ENCODE measurements at places on chromosomes 16 and 17.

DNA sequence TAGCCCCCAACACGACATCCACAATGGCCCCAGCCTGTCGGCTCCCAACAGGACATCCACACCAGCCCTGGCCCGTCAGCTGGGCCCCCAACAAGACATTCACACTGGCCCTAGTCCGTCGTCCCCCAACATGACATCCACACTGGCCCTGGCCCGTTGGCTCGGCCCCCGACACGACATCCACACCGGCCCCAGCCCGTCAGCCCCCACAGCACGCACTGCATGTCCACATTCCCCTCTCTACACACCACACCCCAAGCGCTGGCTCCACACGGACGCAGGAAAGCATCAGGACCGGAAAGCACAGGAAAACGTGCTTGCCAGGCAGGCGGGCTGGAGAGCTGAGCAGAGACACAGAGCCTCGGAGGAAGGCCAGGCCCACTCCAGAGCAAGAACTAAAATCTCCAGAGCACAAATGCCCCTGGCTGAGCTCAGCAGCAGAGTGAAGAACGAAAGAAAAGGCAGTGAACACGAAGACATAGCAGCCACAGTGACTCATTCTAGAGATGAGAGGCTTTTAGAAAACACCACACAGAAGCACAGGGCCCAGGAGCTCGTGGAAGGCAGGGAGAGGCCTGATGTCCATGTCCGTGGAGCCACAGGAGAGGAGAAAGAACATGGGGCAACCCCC is 50.6 kb downstream of the LMF1 start:
- no peak for DNase-seq

DNA sequence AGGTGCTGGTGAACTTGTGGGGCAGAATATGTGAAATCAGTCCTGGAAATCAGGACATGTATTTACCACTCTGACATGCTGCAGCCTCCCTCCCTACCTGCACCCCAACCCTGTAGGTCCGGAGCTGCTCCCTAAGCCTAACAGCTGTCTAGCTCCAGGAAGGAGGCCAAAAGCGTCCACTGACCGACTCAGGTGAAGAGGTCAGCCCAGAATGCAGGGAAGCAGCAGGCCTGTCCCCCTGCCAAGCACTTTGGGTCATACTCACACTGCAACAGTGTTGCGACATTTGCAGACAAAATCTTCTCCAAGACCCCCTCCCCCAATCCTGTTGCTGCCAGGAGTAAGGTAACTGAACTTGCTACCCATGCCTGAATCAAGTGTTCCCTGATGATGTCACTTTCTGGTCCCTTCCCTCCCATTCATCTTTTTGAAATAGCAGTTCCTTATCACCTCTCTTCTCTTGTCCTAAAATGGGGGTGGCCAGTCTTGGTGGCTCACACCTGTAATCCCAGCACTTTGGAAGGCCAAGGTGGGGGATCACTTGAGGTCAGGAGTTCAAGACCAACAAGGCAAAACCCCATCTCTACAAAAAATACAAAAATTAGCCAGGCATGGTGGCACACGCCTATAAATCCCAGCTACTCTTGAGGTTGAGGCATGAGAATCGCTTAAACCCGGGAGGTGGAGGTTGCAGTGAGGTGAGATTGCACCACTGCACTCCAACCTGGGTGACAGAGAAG is 1.3 kb upstream of the ACLY start:
- no peak for DNase-seq

- no peak for DNase-seq
These were observed 240.8 kb downstream of the STX8 start for GRCh38 chr17:9334536-9335446.

GRCh38 chr16:48365601-48366164 is 19.5 kb downstream of the SIAH1 start:
- DNase-seq = peak; percentile 85

GRCh38 chr17:76438906-76439305 is 14.0 kb downstream of the UBE2O start:
- no peak for DNase-seq

DNA sequence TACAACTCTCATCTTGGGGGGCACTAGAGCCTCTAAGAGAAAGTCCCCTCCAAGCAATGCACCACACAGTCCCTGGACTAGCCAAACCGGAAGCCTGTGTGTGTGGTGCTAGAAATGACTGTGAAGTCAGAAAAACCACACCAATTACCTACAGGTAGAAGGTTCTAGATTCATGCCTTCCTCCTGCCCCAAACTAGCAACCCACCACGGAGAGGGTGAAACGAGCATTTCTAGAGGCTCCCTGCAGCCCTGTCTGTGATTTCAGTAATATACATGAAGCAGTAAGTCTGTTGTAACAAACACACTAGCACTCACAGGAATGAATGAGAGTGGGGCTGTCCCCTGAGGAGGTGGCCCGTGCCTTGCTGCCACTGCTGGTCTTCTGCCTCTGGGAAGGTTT is 13.6 kb downstream of the ZFHX3 start:
- DNase-seq = no peak

DNA sequence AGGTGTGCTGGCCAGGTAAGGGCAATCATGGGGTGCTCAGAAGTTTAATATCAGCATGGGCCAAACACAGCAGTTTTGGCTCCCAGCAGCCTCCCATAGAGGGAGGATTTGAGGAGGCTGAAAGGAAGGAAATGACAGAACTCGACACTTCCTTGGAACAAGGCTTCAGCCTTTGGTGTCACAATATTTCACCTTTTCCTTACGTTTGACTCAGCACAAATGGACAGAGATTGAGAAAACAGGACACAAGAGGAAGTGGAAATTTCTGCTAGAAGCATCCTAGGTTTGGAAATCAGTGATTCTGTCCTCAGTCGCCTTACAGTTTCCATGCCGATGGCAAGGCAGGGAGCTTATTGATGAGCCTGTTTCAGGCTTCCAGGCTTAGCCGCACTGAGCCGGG is 181.4 kb downstream of the MAF start:
- DNase-seq = no peak

DNA sequence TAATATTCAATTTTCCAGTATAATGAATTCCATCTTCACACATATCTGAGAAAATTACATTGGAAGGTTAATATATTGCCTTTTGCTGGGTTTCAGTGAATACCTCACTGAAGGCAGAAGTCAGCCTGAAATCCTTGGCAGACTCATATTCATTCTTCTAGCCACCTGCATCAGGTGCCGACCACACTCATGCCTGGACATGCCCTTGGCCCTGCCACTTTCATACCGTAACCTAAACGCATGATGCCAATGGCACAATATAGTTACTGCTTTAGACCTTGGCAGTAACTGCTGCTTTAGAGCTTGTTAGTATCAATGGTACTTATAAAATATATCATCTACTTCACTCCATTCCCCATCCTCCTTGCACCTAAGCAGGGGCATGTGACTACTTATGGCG is 817.6 kb upstream of the CDH8 start:
- DNase-seq = no peak

DNA sequence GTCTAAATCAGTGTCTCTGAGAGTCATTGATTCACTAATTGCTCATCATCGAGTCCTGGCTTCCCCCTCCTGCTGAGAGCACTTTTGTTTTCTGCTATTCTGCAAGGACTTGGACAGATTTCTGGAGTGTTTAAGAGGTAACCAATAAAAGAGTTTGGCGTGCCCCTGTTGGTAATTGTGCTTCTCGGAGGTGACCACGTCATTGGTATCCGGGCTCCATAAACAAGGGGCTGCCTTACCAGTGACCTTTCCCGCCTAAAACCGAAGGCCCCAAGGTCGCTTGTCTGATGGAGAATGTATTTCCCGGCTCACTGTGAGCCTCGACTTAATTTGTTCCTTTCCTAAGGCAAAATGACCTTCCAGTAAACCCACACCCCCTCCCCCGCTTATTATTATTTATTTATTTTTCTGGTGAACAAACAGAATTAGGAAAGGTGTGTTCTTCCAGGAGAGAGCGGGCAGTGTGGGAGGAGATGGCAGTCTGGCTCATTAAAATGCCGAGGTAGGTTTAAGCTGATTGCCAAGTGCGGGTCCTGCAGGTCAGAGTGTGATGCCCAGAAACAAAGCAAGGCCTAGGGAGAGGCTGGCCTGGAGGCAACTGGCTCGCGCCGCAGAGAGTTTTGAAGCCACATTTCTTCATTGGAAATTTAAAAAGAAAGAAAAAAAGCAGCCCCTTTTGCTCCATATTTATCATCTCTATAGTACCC is 30.2 kb downstream of the MSI2 start:
- DNase-seq = no peak

- DNase-seq = no peak
These were observed 1.8 kb downstream of the ALKBH5 start for GRCh38 chr17:18185391-18185790.

DNA sequence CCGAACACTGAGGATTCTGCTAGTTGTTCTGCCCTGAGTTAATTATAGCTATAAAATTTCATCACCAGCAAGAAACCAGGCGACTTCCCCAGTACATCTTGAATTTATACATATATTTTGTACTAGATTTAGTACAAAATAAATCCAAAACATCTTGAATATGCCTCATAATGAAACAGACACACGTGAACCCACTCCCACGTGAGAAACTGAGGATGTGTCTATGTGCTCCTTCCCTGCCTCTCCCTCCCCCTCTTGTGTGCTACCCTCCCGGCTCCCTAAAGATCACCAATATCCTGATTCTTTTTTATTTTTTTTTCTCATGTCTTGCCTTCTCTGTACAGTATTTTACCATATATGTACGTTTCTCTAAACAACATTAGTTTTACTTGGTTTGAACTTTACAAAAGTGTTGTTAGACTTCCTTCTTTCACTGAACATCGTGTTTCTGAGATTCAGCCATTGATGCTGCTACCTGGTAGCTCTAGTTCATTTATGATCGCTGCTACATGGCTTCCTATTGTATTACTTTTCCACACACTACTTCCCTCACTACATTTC is 1.1 kb upstream of the LCMT1 start:
- DNase-seq = no peak

DNA sequence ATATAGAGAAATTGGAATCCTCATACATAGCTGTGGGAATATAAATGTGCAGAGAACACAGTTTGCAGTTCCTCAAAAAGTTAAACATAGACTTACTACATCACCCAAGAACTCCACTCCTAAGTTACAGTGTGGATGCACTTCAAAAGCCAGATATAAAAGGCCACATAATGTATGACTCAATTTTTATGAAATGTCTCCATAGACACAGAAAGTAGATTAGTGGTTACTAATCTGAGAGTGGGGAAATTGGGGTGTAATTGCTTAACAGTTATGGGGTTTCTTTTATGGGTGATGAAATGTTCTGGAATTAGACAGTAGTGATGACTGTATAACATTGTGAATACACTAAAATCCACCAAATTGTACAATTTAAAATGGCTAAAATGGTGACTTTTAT is 60.9 kb downstream of the CACNG1 start:
- no peak for DNase-seq
